ENCODE measurements at places on chromosomes 5 and 9. TPM values are rescaled to one million over a fixed set of nuclear protein-coding genes. Genes with fewer than 3 reads are reported as not detected.
A peak's percentile ranks its signal among the peaks of the same experiment; 100 is the strongest.

Gene PDE8B
- 7.6 TPM for total RNA-seq

Gene PCDHB12
- total RNA-seq = 1.4 TPM

Gene CCDC69
- 19.9 TPM for total RNA-seq

Gene LHFPL2
- 10.7 TPM for total RNA-seq

Gene UCK1
- 17.7 TPM for total RNA-seq

Gene FAM200C
- 0.79 TPM for total RNA-seq

Gene STKLD1
- 0.76 TPM for total RNA-seq

Gene ST8SIA4
- 0.87 TPM for total RNA-seq

Gene SLC46A2
- total RNA-seq = 0.18 TPM

Gene PCDHGA5
- total RNA-seq = 2.1 TPM

DNA sequence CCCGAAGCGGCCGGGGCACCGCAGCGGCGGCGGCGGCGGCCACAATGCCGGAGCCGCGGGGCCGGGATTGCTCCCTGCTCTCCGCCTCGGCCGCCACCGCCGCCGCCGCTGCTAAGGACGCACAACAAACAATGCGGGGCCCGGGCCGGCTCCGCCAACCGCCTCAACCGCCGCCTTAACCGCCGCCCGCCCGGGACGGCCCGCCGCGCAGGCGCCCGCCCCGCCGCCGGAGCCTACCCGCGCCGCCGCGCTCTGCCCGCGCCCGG, 254 bp downstream of the STRBP start:
- no peaks in the 10 kb centered on the region for H3K4me1 ChIP-seq
- DNase-seq = no peak
- H3K27ac ChIP-seq = peak overlapping the region; percentile 33
- H3K36me3 ChIP-seq = no peaks in the 10 kb centered on the region
- no peaks in the 10 kb centered on the region for H3K27me3 ChIP-seq

GRCh38 chr9:130501639-130502038, 56.9 kb downstream of the ASS1 start:
- H3K27me3 ChIP-seq = no peaks in the 10 kb centered on the region
- DNase-seq = no peak
- H3K4me3 ChIP-seq = no peak overlapping the region
- no peaks in the 10 kb centered on the region for H3K4me1 ChIP-seq

- DNase-seq = no peak
- no peaks in the 10 kb centered on the region for H3K27me3 ChIP-seq
- no peaks in the 10 kb centered on the region for H3K36me3 ChIP-seq
Observed at GRCh38 chr5:180139731-180140055, 68.1 kb upstream of the RNF130 start.

DNA sequence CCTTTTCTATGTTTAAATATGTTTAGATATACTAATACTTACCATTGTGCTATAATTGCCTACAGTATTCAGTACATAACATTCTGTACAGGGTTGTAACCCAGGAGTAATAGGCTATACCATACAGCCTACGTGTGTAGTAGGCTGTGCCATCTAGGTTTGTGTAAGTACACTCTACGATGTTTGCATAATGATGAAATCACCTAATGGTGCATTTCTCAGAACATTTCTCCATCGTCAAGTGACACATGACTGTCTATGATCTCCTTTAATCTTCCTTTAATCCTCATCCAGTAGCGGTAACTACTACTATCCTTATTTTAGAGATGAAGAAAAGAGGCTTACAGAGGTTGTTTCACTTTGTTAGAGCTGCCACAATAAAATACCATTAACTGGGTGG, 369.2 kb downstream of the PLK2 start:
- no peaks in the 10 kb centered on the region for H3K4me1 ChIP-seq
- H3K27me3 ChIP-seq = no peaks in the 10 kb centered on the region
- DNase-seq = no peak
- no peak overlapping the region for H3K27ac ChIP-seq
- H3K4me3 ChIP-seq = no peak overlapping the region

DNA sequence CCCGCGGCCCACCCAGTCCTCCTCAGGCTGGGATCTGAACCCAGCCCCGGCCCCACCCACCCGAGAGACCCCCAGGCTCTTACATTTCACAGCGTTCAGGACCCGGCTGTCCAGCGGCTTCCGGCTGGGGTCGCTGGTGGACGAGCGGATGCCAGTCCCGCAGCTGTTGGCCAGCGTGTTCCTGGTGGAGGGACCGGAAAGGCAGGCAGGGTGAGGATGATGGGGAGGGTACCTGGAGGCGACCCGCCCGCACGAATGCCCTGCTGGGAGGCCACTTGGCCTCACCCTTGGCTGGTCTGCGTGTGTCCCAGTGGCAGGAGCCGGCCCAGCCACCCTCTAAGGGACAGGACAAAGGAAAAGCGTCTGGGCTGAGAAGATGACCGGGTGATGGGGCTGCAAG, 51.9 kb upstream of the UBAC1 start:
- H3K36me3 ChIP-seq = peaks cover 14% of the 10 kb centered on the region
- no peak overlapping the region for H3K4me3 ChIP-seq
- no peak overlapping the region for H3K27ac ChIP-seq
- no peaks in the 10 kb centered on the region for H3K27me3 ChIP-seq

- no peaks in the 10 kb centered on the region for H3K4me1 ChIP-seq
- no peak for DNase-seq
- H3K27ac ChIP-seq = no peak overlapping the region
- H3K27me3 ChIP-seq = no peaks in the 10 kb centered on the region
- H3K36me3 ChIP-seq = no peaks in the 10 kb centered on the region
- no peak overlapping the region for H3K4me3 ChIP-seq
Observed at GRCh38 chr5:164561933-164562872, 1056.8 kb downstream of the MAT2B start.

DNA sequence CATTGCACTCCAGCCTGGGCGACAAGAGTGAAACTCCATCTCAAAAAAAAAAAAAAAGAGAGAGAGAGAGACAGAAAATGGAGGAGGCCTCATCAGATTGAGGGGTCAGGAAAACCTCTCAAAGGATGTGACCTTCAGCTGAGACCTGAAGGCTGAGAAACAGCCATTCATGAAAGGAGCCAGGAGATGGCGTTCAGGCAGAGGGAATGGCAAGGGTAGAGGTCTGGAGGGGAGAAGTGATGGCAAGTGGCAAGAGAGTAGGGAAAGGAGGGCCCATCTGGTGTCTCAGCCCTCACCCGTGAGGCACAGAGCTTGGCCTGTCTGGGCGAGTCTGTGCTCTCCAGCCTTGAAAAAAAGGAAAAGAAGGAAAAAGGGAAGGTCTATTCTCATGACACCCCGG, 17.0 kb downstream of the CAMK2A start:
- no peak overlapping the region for H3K4me3 ChIP-seq
- H3K4me1 ChIP-seq = peaks cover 8% of the 10 kb centered on the region
- H3K27me3 ChIP-seq = no peaks in the 10 kb centered on the region
- no peak overlapping the region for H3K27ac ChIP-seq

DNA sequence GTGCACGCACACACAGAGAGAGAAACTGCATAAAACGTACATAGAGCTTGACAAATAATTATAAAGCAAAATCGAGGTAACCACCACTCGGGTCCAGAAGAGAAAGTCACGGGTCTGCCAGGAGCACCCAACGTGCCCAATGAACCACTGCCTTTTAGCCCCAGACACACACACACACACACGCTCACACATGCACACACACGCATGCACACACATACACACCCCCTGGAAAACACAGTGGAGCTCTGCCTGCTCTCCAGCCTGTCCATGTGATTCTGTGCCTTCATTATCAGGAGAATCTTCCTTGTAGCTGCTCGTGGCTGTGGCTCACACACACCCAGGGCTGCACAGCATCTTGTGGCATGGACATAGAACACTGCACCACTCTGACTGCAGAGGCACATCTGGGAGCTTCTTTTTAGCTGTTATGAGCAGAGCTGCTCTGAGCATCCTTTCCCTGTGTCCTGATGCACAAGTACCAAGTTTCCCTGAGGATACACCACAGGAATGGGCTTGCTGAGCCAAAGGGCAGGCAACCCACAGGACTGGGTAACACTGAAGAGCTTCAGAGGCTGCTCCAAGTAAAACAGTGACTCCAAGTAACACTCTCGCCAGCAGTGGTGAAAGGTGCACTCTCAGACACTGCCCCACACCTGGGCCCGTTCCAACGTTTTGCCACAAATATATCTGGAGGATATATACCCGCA, 58.9 kb downstream of the CAMSAP1 start:
- H3K27me3 ChIP-seq = no peaks in the 10 kb centered on the region
- no peaks in the 10 kb centered on the region for H3K4me1 ChIP-seq
- no peak overlapping the region for H3K27ac ChIP-seq
- DNase-seq = no peak
- H3K4me3 ChIP-seq = no peak overlapping the region

DNA sequence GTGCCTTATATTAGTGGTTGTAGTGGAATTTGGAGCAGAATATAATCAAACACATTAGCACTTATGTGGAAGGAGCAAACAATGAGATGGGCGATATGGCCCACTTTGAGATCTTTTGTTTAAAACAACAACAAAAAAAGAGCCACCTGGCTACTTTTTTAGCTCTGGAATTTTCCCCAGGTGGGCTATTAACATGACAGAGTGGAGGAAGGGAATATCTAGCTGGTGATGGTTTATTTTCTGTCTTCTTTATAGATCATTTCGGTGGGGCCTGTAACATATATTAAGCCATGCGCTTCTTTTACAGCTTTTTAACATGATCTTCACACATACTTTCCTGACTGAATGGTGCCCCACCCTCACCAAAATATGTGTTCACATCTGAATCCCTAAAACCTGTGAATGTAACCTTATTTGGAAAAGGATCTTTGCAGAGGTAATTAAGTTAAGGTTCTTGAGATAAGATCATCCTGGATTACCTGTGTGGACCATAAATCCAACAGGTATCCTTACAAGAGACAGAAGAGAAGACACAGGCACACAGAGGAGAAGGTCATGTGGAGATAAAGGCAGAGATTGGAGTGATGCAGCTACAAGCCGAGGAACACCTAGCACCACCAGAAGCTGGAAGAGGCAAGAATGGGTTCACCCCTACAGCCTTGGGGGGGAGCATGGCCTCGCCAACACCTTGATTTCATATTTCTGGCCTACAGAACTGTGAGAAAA, 16.6 kb upstream of the ENTREP1 start:
- no peak for DNase-seq
- no peaks in the 10 kb centered on the region for H3K27me3 ChIP-seq
- no peak overlapping the region for H3K4me3 ChIP-seq
- H3K4me1 ChIP-seq = no peaks in the 10 kb centered on the region

- H3K4me1 ChIP-seq = no peaks in the 10 kb centered on the region
- no peak overlapping the region for H3K27ac ChIP-seq
- H3K27me3 ChIP-seq = no peaks in the 10 kb centered on the region
- H3K4me3 ChIP-seq = no peak overlapping the region
Observed at GRCh38 chr5:71738662-71739361, 19.7 kb downstream of the CARTPT start.

DNA sequence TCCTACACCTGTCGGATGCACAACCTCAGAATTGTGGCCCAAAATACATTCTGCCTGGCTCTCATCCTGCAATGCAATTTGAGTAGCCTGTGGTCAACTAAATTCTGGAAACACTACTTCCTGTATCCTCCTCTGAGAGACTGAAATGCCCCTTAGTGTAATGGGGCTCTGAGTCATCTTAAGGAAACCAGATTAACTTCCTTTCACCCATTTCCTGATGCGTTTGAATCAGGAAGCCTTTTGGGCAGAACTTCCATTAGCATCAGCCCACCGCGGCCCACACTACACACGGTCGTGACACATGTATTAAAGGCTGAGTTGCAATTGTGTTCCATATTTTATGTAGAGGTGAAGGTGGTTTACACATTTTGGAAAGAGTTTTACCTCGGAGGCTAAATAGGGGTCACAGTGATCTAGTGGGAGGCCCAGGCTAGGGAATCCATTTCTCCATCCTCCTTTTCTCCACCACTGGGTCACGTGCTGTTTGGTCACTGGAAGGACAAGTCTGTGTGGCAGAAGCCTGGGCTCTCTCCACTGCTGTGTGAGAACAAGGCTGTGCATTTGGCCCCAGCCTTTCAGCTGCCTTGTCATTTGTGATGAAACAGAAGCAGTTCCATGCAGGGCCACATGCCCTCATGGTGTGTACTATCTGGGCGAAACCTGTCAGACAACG, 55.9 kb downstream of the DAP start:
- H3K4me3 ChIP-seq = no peak overlapping the region
- no peaks in the 10 kb centered on the region for H3K27me3 ChIP-seq
- H3K36me3 ChIP-seq = no peaks in the 10 kb centered on the region
- peaks cover 63% of the 10 kb centered on the region for H3K4me1 ChIP-seq
- DNase-seq = no peak
- H3K27ac ChIP-seq = peak overlapping the region; percentile 78
